ENCODE measurements at places on chromosomes 3 and 15.

DNA sequence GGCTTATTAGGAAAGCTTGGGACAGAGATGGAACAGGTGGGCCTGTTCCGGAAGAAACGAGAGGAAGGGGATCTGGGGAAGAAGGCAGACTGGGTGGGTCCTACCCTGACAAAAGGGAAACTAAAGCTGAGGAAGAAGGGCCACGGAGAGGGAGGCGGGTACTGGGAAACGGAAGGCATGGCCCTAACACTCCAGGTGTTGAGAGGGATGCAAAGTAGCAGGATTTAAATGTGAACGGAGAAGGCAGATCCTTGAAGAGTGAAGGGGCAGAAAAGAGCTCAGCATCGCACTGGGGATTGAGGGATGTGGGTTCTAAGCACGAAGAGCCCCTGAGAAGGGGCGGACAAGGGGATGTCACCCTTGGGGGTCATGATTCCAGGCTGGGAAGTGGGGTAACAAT lies 735 bp downstream of the STIMATE start:
- DNase-seq = peak; percentile 18

DNA sequence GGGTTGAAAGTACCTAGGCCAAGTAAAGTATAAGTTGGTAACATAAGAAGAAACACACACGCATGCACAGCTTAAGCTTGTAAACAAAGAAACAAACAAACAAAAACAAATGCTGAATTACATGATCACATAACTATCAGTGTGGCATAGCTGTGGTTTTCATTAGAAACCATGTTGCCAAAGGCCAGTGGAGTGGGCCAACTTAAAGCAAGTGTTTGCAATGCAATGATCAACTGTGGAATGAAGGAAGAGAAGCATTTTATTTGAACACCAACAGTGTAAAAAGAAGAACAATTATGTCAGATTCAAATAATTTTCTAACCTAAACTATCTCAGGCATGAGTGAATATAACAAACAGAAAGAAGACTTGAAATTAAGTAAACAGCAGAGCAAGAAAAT lies 199.4 kb upstream of the STRIT1 start:
- no peak for DNase-seq

- no peak for DNase-seq
Measured at GRCh38 chr3:123660900-123661299, 76.0 kb upstream of the HACD2 start.

DNA sequence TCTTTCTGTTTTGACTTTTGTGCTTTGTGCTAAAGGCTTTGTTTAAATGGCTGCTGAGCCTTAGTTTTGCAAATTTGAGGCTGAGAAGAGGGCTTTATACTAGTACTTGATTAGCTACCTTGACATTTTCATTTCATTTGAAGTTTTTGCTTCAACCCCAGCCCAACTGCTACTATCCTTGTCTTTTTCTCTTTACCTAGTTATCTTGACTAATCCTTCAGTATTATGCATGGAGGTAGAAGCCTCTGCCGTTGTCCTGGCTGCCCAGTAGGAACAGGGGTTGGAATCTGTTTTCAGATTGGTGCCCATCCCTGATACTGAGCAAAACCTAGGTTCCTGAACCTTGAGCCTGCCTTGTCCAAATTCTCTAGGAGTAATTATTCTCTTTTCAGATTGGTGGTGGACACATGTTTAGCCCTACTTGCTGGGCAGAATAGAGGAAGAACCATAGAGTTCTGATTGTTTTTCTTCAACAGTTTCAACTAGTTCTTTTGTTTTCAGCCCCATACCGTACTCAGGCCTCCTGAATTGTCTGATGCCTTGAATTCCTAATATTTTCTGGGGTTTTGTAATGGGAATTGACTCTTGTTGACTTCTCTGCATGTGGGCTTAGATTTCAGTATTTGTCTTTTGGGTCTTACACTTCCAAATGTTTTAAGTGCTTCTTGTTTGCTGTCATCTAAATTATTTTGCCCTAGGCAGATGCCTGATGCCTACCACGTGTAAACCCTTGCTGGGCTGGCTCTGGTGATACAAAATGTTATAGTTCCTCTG lies 143.2 kb downstream of the DOCK3 start:
- no peak for DNase-seq

DNA sequence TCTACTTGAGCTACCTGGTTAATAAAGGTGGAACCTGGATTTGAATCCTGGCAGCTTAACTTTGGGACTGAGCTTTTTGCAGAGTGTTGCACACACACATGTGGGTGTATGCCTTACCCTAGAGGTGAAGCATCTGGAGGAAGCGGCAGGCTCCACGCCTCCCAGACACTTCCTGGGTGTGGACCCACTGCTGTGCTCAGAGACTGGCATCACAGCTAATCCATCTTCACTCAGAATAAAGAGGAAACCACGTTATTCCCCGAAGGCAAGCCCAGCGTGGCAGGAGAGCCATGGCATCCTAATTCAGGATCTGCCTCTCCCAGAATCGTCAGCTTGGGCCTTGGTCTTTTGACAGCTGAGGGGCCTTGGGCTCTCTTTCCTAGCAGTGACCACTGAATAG lies 25.5 kb downstream of the CCDC13 start:
- DNase-seq = no peak

DNA sequence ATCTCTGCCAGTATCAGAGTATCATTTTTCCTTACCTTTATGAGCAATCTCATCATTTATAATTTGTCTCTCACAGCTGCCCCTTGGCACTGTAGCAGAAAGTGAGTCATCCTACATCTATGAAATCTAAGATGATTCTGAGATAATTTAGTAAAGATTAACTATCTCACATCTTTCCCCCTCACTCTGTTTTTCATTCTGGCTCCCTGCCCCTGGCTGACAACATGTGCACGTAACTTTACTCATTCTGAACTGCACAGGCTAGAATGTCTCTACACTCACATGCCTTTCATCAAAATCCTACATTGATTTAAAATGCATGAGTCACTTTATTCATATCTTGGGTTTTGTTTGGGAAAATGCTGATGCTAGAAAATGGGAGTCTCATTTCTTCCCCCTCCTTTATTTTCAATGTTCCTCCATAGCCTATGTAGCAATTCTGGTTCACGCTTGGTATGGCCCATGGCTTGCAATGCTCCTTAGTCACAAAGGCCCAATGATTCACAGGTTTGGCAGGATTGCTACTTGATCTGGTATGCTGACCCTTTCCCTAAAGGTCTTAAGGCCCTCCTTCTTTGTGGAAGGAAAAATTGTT lies 838.5 kb downstream of the TUSC7 start:
- DNase-seq = no peak

- peak; percentile 56 for DNase-seq
Measured at GRCh38 chr15:49235446-49236124, 65.5 kb downstream of the GALK2 start.

DNA sequence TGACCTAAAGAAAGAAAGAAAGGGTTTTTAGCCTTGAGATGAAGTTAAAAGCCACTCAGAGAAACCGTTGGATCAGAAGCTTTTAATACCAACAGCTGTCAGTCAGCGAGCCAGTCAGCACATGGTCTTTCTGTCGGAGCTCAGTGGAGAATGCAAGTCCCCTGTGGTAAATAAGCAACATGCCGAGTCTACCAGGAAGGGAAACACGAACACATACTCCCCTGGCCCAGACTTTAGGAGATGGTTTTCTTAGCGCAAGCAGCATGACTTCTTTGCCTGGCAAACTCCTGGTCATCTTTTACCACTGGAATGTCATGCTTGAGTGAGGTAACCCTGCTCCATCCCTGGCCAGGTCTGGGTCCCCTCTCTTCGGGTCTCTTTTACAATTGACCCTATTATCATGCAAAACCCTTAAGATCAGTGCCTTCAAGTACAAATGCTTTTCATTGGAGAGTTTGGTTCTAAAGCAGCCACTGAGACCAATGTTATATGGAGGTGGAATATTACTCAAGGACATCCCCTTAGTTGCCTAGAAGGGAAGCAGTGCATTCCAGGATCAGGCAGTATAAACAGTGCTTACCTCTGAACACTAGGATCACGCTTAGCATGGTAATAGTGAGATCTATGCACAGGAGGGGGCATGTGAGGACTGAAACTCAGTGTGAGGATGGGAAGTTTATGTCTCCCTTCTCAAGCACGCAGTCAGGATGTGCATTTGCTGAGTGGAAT lies 28.2 kb downstream of the SLCO3A1 start:
- DNase-seq = no peak

- no peak for DNase-seq
Measured at GRCh38 chr3:50154476-50154839, 666 bp upstream of the SEMA3F start.

GRCh38 chr3:127204841-127205582 lies 12.1 kb downstream of the PRR23E start:
- no peak for DNase-seq

DNA sequence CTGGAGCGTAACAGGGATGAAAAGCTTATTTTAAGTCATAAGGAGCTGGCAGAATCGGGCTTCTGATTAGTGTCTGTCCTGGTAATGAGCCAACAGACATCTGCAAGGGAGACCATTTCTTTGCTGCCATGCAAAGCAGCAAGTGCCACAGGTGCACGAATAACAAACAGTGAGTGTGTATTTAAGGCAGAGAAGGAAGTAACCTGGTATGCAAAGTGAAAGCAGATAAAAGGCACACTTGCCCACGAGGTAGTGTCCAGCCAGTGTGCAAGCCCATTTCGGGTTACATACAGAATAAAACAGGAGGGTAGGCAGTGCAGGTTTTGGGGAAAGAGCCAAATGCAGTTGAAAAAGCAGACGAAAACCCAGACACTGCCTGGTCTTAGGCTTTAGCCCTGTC lies 1153.7 kb downstream of the SI start:
- DNase-seq = no peak

GRCh38 chr3:67790043-67790442 lies 135.6 kb upstream of the SUCLG2 start:
- DNase-seq = peak; percentile 59

GRCh38 chr3:150384296-150385212 lies 23.5 kb upstream of the TSC22D2 start:
- DNase-seq = no peak

DNA sequence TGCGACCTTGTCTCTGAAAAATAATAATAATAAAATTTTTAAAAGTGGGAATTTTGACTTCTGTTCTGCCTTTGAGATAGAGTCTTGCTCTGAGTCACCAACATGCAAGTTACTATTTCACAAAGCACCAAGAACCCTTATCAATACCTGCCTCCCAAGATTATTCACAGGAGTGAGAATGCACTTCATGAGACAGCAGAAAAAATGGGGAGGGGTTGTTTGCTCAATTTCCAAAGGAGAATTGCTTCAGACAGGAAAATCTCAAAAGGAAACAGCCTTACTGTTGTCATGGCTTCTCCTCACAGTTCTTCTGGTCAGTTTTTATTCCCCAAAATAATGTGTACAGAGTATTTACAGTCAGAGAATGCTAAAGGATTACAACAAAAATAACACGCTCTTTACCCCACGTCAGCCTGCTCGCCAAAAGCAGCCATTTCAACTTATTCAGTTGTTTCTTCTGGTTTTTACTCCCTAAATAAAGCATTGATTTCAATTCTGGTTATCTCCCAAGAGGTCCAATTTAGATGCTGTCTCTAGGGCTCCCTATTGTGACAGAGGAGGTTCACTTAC lies 89.0 kb downstream of the PPCDC start:
- DNase-seq = no peak

DNA sequence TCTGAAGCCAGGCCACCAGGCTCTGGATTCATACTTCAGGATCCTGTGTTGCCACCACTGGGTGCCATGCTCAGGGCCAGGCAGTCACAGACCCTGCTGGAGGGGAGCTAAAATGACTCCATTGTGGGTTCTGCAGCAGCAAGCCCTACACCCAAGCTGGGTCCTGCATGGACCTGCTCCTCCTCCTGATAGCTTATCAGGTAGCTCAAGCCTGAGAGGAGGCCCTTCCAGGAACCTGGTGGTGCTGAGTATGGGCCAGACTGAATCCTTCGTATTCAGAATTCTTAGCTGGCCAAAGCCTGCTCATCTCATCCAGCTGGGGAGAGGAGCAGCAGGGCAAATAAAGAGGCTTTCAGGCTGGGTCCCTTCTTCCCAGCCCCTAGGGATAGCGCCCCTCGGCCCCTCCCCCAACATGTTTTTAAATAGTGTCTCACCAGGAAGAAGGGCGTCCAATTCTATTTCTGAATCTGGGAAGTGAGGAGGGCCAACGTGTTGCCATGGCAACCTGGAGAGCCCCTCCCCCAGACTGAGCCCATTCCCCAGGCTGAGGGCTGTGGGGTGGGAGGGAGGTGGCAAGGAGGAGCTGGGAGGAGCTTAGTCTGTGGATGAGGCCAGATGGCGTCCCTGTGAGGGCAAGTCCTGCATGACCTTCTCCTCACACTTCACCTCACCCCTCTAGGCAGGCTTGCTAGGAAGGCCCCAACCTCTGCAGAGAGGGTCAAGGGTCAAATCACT lies 11.0 kb upstream of the CAMKV start:
- no peak for DNase-seq

GRCh38 chr3:71464613-71465012 lies 118.9 kb downstream of the FOXP1 start:
- DNase-seq = no peak

- DNase-seq = no peak
Measured at GRCh38 chr3:8457039-8457438, 44.6 kb upstream of the LMCD1 start.

DNA sequence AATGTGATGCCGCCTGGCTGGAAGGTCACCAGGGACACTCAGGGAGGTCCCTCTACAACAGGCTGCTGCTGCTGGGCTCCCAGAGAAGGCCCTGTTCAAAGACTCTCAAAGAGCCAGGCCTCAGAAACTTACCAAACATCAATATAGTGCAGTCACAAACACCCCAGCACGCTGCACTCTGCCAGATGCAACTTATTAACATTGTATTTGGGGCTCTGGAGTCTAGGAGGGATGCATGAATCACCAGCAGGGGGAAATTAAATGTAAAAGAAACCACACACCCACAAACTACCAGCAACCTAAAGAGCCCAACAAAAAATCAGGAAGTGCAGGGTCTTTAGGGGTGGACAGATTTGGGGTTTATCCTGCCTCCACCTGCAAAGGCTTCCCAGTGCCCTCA lies 74.6 kb upstream of the SPATA12 start:
- peak; percentile 49 for DNase-seq

- no peak for DNase-seq
Measured at GRCh38 chr3:180571831-180572598, 29.9 kb upstream of the TTC14 start.

DNA sequence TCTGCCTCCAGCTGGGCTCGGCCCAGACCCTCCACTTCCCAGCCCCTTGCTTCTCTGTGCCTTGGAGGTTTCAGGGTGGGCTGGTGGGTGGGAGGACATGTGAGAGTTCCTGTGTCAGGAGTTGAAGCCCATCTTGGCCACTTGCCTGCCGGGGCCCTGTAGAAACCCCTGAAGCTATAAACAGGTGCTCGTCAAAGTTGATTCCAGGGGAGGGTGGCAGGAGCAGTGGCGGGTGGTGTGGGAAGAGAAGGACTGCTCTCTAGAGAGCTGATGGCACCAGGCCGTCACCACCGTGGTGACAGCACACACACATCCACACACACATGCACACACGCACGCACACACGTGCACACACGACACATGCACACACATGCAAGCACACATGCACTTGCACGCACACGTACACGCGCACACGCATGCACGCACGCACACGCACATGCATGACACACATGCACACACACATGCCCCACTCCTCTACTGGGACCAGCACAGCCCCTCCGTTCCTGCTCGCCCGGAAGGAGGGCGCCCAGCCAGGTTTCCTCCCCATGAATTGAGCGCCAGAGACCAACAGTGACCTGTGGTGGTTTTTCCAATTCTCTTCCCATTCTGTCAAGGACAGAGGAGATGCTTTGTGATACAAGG lies 56.3 kb upstream of the CGNL1 start:
- no peak for DNase-seq

- DNase-seq = no peak
Measured at GRCh38 chr3:186079925-186080324, 29.0 kb downstream of the ETV5 start.

GRCh38 chr15:61987824-61988223 lies 72.4 kb downstream of the VPS13C start:
- no peak for DNase-seq

- no peak for DNase-seq
Measured at GRCh38 chr3:26628915-26629314, 6.3 kb downstream of the LRRC3B start.

Data from DND-41 (cell line).